Adrenal gland (tissue), 19 donors: ENCODE measurements at places on chromosomes 5 and 9.

GRCh38 chr9:134681061-134681661 is 39.6 kb downstream of the COL5A1 start:
- no peak for DNase-seq

DNA sequence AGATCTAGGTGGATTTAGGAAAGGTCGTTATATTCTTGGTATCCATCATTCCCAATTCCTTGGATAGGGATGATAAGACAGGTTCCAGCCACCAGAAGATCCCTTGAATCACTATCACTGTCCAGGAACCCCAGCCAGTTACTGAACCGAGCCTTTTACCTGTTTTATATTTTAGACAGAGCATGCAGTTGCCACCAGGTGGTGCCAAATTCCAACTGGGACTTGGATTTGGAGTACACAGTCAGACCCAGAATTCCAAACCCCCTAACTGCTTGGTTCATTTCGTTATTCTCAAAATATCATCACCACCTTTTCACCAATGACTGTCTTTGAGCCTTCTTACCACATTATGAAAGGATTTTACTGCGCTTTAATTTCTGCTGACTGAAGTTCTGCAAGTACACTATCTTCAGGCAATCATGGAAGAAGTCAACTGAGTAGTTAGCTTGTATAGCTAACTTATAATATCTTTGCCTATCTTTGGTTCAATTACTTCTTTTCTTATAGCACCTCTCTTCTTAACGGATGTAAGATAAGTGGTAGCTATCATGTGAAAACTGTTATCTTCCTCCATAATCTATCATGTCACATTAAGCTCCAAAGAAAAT is 191.8 kb downstream of the PRR16 start:
- peak; percentile 40 for DNase-seq

DNA sequence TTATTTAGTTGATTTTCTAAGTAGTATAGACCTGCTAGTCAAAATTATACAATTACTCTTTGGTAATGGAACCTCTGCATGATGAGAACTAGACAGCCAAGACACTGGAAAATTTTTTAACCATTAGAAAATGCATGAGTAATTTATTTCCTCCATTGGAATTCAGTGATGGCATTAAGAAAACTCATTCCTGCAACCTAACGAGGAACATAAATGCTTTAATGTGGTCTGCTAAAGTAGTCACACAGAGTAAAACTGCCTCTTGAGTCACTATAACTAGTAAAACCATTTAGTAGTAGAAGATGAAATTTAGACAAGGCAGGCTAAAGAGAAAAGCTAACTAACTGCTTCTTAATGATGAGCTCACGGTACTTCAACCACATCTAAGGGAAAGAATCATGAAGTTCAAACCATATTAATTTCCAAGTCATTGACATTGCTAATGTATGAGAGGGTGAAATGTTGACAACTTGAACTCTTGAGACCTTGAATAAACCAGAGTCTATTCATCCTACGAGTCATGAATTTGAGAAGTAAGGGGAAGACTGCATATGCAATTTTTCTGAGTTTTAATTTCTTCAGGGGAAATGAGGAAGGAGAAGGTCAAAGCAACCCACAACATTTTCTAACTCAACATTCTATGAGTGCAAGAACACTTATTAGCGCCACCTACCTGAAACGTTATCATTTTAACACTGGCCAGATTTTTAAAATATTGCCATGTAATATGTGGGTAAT is 74.4 kb downstream of the GLIS3 start:
- no peak for DNase-seq

DNA sequence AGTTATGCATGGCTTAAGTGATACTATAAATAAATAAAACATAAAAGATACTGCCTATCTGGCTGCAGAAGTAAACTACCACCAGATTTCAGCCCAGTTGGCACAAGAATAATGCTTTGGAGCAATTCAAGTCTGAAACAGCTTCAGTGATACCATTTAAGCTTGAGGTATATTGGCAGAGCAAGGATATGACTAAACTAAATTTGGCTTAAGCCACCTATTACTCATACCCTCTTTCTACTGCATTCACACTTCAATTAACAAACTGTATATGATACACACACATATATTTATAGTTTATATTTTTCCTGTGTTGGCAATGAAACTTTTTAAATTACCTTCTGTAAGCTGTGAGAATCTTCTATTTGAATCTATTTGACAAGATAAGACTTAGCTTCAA is 431.9 kb downstream of the ANXA1 start:
- no peak for DNase-seq

- peak; percentile 21 for DNase-seq
Measured at GRCh38 chr9:4490705-4491625, 697 bp downstream of the SLC1A1 start.

DNA sequence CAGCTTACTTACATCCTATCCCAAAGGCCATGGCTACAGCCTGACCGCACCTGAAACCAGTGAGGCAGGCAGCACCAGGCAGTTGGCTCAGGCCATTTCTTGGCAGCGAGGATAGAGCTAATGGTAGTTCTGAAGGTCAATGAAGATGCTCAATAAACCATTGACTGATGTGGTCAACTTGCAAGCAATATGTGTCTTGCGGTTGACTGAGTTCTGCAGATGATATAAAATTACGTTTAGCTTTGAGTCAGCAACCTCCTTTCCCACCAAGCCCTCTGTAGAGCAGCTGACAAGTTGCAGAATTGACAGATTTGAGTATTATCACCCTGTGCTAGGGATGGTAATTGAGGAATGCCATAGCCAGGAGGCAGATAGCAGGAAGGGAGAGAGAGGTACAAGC is 189.0 kb upstream of the PUM3 start:
- no peak for DNase-seq

GRCh38 chr5:69368458-69369339 is 621 bp downstream of the AK6 start:
- DNase-seq, result no peak

- DNase-seq, result no peak
Measured at GRCh38 chr5:133026664-133027153, 360 bp upstream of the ZCCHC10 start.

DNA sequence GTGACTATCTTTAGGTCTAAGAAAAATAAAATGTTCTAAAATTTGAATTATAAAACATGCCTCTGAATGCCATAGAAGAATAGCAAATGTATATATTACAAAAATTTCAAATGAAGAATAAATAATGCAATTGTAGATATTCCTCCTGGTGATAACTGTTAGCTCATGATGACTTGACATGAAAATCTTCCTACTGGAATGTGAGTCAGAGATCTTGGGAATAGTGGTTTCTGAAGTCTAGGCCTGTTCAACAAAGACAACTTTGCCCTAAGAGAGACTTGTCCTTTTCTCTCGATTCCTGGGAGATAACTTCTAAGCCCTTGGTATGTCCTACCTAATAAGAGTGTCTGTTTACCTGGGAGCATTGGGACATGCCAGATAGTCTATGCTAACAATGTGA is 746.3 kb upstream of the RIOK2 start:
- DNase-seq, result no peak

- no peak for DNase-seq
Measured at GRCh38 chr5:93192087-93192486, 388.9 kb downstream of the NR2F1-AS1 start.

GRCh38 chr9:107229241-107229741 is 53.8 kb upstream of the RAD23B start:
- no peak for DNase-seq

DNA sequence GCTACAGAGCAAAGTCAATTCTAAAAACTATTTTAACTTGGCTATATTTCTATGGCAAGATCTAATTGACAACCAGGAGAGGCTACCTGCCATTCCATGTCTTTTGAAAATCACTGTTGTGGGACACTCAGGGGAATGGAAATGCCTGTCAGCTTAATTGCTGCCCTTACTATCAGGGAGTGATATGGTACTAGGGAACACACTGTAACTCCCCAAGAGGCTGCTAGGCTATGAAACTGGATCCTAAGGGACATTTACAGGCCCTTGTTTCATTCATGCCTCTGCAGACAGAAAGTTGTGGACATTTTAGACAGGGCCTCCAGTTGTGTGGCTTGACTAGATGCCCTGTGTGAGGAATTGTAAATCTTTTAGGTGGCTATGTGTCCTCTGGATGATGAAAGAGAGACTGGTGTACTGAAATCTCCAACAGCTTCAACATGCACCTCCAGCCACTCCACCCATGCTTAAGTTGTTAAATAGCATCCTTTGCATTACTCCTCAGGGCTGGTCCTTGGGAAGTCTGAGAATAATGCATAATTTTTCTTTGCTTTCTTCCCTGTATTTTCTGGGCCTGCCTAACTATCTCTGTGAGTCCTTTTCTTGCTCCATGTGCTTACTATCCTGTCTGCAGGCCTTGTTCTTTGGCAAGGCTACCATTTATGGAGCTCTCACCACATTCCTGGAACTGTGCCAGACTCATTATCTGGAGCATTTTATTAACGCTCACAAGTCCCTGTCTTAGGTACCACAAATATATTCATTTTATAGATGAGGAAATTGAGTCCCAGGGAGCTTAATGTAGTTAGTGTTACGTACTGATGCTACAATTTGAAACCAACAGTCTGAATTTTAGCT is 3.2 kb downstream of the MROH2B start:
- no peak for DNase-seq

GRCh38 chr5:125137535-125137934 is 391.1 kb upstream of the ZNF608 start:
- no peak for DNase-seq

DNA sequence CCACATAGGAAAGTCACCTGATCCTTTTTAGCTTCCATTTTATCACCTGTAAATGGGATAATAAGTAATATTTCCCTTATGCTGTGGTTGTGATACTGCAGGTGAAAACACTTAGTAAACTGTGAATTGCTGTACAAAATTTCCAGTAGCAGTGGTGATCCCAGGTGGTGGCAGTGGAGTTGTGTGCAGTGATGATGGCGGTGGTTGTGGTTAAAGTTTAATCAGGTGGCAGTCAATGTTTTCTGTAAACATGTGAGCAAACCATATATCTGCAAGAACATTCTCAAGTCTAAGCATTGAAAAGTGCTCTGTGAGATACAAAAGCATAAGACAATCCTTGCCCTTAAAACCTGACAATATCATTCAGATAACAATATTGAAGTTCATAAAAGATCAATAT is 480.2 kb downstream of the RASEF start:
- no peak for DNase-seq

DNA sequence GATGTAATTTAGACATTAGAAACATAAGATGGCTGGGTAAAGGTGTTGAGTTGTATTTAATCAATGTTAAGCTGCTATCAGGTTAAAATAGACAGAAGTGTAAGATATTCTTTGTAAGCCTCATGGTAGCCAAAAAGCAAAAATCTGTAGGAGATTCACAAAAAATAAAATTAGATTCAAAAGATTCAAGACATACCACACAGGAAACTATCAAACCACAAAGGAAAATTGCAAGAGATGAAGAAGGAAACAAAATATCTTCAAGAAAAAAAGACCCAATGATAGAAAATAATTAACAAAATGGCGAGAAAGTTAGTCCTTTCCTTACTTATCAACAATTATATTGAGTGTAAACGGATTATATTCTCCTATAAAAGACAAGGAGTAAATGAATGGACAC is 15.3 kb downstream of the XRCC4 start:
- no peak for DNase-seq

- DNase-seq, result no peak
Measured at GRCh38 chr9:125444956-125445506, 183.4 kb downstream of the GAPVD1 start.

- DNase-seq, result no peak
Measured at GRCh38 chr5:92885950-92886349, 695.1 kb downstream of the NR2F1-AS1 start.

DNA sequence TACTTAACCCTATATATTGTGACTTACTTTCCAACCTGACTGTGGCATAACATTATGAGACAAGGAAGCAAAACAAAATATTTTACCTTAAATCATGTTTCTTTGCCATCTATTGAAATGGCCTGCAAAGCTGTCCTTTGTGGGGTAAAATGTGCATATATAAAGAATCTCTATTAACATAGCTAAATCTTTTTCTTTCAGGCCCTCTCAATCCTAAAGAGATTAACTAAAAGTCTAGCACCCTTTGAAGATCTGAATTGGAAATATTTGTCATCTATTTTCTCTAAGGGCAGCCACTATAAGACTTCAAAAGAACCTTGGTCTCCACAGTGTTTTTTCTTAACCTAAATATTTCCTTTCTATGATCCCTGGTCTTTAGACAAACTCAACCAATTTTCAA is 5.0 kb upstream of the UNC13B start:
- no peak for DNase-seq

DNA sequence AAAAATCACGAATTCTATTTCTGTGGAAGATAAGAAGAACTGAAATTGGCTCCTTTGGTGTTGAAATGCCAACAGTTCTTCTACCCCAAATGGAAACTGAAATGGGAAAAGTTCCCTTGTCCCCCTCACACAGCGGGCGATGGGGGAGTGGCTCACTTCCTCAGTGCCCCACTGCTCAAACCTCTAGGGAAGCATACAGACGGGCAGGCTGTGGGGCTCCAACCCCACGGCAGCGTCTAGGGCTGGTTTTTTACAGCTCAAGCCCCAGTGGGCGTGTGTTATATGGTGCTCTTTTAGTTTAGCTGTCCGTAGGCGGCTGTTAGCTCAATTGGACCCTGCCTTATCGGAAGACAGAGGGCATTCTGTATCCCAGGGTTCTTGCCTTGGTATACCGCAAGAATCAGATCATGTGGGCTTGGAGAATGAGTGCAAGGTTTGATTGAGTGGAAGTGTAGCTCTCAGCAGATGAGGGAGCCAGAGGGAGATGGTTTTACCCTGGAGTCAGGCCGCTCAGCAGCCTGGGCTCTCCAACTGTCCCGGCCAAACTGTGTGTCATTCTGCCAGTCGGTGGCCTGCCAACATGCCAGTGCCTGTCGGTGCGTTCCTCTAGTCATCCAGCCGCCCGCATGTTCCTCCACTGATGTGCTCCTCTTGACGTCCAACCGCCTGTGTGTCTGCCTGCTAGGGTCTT is 166.3 kb upstream of the ZNF608 start:
- no peak for DNase-seq

DNA sequence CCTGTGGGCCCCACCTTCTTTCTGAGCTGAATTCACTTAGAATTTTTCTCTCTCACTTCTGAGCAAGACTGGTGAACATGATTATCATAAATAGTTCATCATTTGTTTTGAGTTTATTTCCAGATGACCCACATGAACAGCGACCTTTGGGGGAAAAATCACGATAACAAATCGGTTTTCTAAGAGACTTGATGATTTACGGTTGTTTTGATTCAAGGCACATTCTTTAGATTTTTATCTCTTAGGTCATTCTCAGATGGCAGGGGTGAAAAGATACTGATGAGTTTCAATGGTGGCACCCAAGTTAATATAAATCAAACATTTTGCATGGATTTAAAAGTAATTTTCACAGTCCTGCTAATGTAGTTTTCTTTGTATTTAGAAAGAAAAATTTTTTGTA is 95.1 kb downstream of the DMXL1 start:
- DNase-seq, result no peak

- no peak for DNase-seq
Measured at GRCh38 chr5:79829260-79829659, 139.6 kb downstream of the CMYA5 start.

GRCh38 chr5:79642210-79642609 is 30.0 kb downstream of the TENT2 start:
- DNase-seq, result no peak

- no peak for DNase-seq
Measured at GRCh38 chr5:87705876-87706275, 293.1 kb upstream of the CCNH start.
